Stimulated activated CD8-positive, alpha-beta memory T cell treated with anti-CD3 and anti-CD28 coated beads, Interleukin-4, amount 100 ng/mL, for 1 hour (primary cell): ENCODE measurements at places on chromosomes 2 and 18.

GRCh38 chr2:235757212-235757611 is 263.4 kb downstream of the AGAP1 start:
- no peak for DNase-seq

- no peak for DNase-seq
Measured at GRCh38 chr18:41378598-41378997, 576.4 kb upstream of the PIK3C3 start.

GRCh38 chr2:6089474-6089873 is 397.3 kb downstream of the SOX11 start:
- no peak for DNase-seq

GRCh38 chr2:190877436-190877835 is 3.2 kb upstream of the GLS start:
- DNase-seq = no peak

DNA sequence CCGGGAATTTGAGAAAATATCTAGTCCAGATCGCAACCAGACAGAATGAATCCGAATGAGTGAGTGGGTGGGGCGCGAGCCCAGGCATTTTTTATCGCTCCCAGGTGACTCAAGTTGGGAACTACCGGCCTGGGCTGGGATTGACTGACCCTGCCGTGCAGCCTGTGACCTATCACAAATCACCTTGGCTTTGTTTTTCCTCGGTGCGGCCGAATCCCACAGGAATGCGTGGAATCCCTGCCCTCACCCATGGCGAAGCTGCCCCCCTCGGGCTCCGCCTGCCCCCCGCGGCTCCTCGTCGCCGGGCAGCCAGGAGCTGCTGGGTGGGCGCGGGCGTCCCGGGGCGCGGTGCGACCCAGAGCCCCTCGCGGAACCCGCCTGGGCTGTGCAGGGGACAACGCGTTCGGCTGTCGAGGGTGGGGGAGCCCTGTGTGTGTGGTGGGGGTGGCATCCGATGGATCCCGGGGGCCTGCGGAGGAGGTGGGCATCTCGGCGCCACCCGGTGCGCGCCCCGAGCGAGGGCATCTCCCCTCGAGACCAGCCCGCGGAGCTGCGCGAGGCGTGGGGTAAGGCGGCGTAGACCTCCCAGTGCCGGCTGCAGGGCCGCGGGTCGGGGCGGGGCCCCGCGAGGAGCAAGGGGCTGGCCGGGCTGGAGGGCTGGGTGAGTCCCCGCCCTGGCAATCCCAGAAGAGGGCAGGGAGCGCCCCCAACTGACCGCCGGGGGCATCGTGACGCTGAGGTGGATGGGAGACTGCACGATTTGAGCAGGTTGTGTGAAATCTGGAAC is 16.5 kb downstream of the B3GNT7 start:
- DNase-seq = peak; percentile 54

DNA sequence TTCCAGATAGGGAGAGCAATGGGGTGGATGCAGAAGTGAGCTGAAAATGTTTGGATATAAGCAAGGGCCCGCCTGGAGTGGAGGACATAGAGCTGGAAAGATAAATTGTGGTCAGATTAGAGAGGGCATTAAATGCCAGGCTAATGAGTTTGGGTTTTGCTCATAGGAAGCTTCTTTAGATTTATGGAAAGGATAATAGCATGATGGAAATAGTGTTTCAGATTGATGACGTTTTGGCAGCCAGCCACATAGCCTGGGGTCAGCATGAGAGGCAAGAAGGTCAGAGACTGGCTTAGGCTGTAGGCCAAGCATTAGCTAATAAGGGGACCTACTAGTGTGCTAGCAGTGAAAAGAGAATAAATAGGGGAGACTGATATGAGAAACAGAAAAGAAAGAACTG is 321.6 kb downstream of the STK39 start:
- no peak for DNase-seq

DNA sequence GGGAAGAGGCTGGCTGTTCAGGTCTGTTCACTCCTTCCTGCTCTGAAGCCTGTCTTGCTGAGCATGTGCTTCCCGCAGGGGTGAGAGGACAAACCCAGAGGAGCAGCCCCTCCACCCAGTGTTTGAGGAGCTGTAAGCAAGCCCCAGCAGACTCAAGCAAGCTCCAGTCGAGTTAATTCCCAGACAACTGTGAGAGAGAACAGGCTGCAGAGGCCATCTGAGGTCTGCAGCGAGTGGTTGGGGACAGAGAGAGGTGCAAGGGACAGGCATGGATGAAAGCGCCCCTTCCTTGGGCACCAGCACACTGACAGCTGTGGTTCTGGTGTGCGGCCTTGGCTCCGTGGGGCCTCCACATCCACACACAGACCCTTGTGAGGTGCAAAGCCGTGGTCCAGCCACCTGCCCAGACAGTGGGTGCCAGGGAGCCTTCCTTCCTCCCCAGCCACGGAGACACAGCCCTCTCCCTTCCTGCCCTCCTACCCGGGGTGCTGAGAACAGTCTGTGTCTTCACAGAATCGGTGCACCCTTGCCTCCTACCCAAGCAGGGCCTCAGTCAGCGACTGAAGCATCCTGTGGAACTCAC is 36.2 kb downstream of the MAL start:
- no peak for DNase-seq

DNA sequence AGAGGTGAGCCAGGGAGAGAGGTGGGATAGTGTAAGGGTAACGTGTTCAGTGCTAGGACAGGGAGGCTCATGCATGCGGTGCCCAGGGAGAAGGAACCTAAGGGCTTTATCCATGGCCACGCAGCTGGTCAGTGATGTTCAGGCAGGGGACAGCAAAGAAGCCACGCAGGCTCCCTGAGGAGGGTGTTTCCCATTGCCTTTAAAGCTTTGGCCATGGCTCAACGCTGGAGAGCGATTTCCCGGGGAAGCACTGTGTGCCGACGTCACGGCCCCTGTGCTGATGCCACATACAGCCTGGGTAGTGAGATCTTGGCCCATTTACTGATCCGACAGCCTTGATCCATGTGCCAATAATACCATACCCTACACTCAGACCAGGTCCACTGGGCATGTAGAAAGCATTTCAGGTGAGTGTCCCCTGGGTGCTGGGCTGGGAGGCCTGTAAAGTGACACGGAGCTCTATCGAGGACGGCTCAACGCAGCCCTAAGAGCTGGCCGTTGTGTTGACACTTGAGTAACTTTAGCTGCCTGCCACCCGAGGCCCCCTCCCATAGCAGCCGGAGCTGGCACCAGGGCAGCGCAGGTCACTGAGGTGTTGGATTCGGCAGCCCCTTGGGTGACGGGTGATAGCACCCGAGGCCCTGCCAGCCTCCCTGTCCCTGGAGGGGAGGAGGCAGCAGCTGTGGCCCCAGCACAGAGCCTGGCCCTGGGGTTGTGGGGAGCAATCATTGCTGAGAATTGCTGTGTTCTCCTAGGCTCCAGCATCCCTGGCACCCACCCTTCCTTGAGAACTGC is 41.4 kb downstream of the PDIA6 start:
- DNase-seq = no peak

DNA sequence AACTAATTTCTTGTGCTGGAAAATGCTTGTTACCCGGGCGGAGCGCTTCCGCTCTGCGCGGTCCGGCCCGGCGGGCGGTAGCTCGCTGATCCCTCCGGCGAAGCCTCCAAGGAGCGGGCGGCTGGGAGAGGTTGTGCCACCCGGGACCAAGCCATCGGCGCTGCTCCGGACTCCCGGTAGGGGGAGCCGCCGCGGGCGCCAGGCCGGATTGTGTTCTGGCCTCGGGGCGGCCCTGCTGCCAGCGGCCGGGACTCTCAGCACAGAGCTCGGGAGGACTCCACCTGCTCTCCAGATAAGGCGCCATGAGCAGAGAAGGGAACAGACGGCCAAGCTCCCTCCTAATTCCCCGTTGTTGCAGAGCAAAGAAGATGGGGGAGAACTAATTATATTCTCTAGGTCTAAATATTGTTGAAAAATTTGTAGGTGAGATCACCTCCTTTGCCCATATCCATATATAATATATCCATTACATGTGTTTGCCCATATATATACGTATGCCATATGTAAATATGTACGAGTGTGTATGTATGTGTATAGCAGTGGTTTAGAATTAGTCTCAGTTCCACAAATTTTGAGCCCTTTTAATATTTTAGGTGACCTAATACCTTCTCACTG is 13.8 kb upstream of the SATB2 start:
- DNase-seq = no peak

DNA sequence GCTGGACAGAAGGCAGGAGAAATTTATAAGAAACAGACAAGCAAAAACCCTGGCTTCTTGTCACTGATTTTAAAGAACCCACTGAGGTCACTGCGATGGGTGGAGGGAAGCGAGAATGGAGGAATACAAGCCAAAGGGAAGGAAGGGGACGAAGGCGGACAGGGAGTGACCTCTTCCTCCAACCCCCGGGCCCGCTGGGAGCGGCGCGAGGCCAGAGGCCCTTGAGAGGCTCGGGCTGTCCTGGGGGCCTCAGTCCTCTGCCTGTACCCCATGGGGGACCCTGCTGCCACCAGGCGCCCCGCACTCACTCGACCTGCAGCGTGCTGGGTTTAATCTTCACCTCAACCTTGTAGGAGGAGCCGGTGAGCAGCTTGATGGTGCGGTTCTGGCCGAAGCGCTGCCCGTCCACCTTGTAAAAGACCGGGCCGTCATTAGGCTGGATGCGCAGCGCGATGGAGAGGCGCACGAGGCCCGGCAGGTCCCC is 793 bp downstream of the CNRIP1 start:
- no peak for DNase-seq

DNA sequence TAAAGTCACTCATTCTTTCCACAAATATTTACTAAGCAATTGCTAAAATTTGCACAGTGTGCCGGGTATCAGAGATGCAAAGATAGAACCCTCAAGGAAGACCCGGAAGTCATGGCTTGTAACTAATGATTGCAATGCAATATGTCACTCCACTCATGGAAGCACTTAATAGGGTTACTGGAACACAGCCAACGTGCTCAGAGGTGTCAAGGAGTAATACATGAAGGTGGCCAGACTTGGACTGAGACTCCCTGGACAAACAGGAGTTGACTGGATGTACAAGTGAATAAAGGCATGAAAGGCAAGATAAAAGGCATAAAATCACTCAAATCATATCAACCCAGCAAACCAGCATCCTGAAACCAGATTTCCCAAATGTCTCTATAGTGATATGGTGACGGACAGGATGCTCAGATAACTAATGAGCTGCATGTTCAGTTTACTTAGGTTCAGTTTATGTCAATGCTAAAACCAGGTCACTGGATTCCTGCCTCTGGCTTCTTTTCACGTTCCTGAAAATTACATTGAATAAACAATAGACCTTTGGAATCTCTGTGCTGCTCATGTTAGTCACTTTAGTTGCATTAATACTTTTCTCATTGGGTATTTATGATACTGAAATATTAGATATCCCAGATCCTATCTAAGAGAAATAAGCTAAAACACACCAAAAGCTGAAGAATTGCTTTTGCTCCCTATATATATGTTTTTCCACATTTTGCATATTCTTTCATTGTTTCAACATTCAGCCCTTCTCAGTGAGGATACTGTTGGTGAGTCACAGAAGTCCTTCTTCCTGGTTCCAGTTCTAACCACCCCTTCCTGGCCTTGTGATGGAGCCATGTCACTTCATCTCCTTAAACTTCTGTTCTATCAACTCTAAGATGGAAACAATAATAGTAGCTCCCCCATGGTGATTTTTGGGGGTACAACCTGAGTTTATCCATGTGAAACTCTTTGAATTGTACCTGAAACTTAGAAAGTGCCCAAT is 688.9 kb upstream of the ID2 start:
- DNase-seq = no peak

- no peak for DNase-seq
Measured at GRCh38 chr2:10383960-10384734, 64.0 kb downstream of the ODC1 start.

GRCh38 chr2:160174322-160174721 is 25.8 kb downstream of the ITGB6 start:
- no peak for DNase-seq

DNA sequence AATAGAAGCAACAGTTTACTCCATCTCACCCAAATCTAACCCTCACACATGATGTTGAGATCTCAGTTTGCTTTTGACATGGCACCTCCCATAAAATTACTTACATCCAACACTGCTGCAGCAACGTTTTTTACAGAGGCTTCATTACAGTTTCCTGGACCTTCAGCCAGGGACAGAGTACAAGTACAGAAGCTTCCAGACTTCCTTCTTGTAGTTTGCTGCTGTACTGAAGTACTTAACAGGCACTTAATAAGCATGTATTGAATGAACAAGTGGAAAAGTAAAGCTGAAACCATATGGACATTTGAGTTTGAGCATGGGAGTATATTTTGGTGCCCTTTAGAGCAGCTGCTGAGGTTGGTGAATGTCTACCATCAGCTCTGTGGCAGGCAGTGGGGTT is 514.2 kb downstream of the PTPRM start:
- no peak for DNase-seq

- no peak for DNase-seq
Measured at GRCh38 chr2:38386377-38386776, 9.3 kb upstream of the ATL2 start.

DNA sequence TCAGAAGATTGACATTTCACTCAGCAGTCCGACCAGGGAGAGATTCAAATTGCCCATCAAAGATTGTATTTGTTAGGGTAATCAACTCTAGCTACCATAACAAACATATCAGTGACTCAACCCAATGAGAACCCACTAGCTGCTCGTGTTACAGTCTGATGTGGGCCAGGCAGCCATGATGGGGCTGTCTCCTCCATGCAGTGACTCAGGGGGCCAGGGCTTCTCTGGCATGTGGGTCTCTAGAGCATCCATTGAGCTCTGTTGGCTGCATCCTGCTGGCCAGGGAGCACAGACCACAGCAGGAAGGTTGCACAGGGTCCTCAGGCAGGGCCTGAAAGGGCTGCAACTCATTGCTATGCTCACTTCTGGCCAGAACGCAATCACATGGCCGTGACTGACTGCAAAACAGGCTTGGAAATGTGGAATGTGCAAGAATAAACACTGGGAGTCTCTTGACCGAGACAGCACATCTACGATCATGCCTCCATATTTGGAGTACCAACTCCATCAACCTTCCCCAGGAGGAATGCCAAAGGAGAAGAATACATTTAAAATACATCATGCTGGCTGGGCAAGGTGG is 216.8 kb downstream of the EIPR1 start:
- DNase-seq = no peak

DNA sequence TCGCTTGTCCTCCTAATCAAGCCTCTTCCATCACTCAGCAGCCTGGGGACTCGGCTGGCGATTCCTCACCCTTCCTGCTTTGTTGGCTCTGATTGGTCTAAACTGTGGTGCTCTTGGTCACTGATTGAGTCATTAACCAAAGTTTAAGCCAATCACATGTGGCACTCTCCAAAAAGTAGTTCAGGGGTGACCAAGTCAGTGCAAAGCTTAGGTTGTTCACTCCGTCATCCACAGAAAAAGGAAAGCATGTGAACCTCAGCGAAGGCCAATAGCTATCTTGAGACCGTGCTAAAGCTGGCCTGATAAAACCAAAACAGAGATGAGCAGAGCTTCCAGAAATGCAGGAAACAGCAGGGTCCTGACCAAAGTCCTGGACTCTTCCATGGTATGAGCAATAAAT is 4.9 kb downstream of the ALPK2 start:
- DNase-seq = no peak
